Prostate gland (tissue), 2 donors: ENCODE measurements at places on chromosomes 12 and 14. TPM values are rescaled to one million over a fixed set of nuclear protein-coding genes. Genes with fewer than 3 reads are reported as not detected.

The FOXN4 gene
- 0.27 TPM for total RNA-seq

- DNase-seq, result no peak
- no peak overlapping the region for H3K27ac ChIP-seq
- no peaks in the 10 kb centered on the region for H3K4me1 ChIP-seq
- H3K27me3 ChIP-seq, result no peaks in the 10 kb centered on the region
- H3K36me3 ChIP-seq, result no peaks in the 10 kb centered on the region
Measured at GRCh38 chr14:69289811-69290520, 30.0 kb downstream of the GALNT16 start.

DNA sequence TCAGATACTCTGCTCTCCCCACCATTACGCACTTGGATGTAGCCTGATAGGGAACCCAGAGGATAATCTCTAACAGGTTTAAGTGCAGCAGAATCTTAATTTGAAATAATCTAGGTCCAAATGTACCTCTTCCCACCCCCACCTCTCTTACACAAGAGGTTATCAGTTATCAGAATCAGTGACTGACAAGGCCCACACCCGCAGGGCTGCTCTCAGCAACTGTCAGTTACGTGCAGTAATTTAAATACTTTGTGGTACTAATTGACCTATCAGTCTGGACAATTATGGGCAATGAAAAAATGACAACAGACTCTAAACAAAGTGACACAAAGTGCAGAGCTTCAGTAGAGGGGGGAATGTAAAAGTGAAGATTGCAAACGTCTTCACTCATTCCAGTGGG is 74.0 kb downstream of the CLIP1 start:
- no peaks in the 10 kb centered on the region for H3K4me1 ChIP-seq
- no peaks in the 10 kb centered on the region for H3K27me3 ChIP-seq
- no peak overlapping the region for H3K4me3 ChIP-seq
- no peaks in the 10 kb centered on the region for H3K36me3 ChIP-seq

DNA sequence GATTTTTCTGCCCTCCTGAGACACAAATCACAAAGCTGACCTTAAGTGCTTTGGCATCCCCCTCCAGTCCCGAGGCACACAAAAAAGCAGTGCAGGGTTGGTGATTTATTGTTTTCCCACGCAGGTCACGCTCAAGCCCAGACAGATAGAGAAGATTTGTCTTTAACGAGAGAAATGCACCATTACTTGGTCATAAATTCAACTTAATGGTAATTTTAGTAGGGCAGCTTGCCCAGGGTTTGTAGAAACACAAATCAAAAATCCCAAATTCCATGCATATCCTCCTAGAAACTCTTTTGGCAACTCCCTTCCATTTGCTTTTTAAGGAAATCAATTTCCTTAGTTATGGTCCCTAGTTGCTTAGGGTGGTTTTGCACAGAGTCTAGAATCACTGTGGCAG is 132.6 kb downstream of the IGF1 start:
- no peaks in the 10 kb centered on the region for H3K36me3 ChIP-seq
- H3K4me1 ChIP-seq, result no peaks in the 10 kb centered on the region
- no peaks in the 10 kb centered on the region for H3K27me3 ChIP-seq
- no peak overlapping the region for H3K27ac ChIP-seq
- DNase-seq, result no peak
- H3K4me3 ChIP-seq, result no peak overlapping the region

GRCh38 chr14:96417254-96417653 is 25.3 kb downstream of the AK7 start:
- H3K27ac ChIP-seq, result no peak overlapping the region
- H3K27me3 ChIP-seq, result no peaks in the 10 kb centered on the region
- no peak for DNase-seq
- no peak overlapping the region for H3K4me3 ChIP-seq
- no peaks in the 10 kb centered on the region for H3K4me1 ChIP-seq
- H3K36me3 ChIP-seq, result no peaks in the 10 kb centered on the region

- no peak overlapping the region for H3K27ac ChIP-seq
- H3K4me3 ChIP-seq, result no peak overlapping the region
- no peaks in the 10 kb centered on the region for H3K27me3 ChIP-seq
- no peaks in the 10 kb centered on the region for H3K4me1 ChIP-seq
Measured at GRCh38 chr14:79064214-79064613, 894.0 kb downstream of the NRXN3 start.

GRCh38 chr12:112844814-112845565 is 53.4 kb downstream of the RPH3A start:
- H3K27ac ChIP-seq, result no peak overlapping the region
- no peaks in the 10 kb centered on the region for H3K36me3 ChIP-seq
- DNase-seq, result no peak
- H3K4me1 ChIP-seq, result no peaks in the 10 kb centered on the region
- no peak overlapping the region for H3K4me3 ChIP-seq

The ACVR1B gene
- total RNA-seq, result 43.3 TPM

- H3K27ac ChIP-seq, result no peak overlapping the region
- no peaks in the 10 kb centered on the region for H3K4me1 ChIP-seq
- H3K4me3 ChIP-seq, result no peak overlapping the region
- H3K36me3 ChIP-seq, result no peaks in the 10 kb centered on the region
- no peak for DNase-seq
Measured at GRCh38 chr12:129496226-129496625, 407.6 kb downstream of the TMEM132D start.

- no peak overlapping the region for H3K27ac ChIP-seq
- no peaks in the 10 kb centered on the region for H3K27me3 ChIP-seq
- no peaks in the 10 kb centered on the region for H3K36me3 ChIP-seq
- peaks cover 4% of the 10 kb centered on the region for H3K4me1 ChIP-seq
- no peak overlapping the region for H3K4me3 ChIP-seq
Measured at GRCh38 chr12:47110011-47110541, 30.3 kb upstream of the AMIGO2 start.

DNA sequence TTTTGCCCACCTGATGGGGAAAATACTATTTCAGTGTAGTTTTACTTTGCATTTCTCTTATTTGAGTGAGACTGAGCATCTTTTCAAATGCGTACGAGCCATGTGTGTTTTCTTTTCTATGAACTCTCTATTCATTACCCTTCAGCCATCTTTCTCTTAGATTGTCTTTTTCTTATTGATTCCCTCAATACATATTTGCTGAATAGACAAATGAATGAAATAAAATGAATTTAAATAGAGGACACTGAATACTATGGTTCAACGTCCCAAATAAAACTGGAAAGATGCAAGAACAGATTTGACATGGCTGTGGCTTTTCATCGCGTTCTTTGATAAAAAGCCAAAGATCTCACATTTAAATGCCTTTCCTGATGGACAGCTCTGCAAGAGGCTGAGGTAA is 34.6 kb upstream of the RPH3A start:
- H3K36me3 ChIP-seq, result no peaks in the 10 kb centered on the region
- no peak overlapping the region for H3K4me3 ChIP-seq
- no peaks in the 10 kb centered on the region for H3K4me1 ChIP-seq
- H3K27ac ChIP-seq, result no peak overlapping the region
- H3K27me3 ChIP-seq, result no peaks in the 10 kb centered on the region

DNA sequence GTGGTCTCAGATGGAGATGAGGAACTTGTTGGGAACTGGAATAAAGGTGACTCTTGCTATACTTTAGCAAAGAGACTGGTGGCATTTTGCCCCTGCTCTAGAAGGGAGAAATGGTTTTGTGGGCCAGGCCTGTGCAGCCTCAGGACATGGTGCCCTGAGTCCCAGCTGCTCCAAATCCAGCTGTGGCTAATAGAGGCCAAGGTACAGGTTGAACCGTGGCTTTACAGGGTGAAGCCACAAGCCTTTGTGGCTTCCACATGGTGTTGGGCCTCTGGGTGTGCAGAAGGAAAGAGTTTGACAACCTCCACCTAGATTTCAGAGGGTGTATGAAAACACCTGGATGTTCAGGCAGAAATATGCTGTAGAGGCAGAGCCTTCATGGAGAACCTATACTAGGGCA is 586.0 kb downstream of the FLRT2 start:
- H3K36me3 ChIP-seq, result no peaks in the 10 kb centered on the region
- no peak overlapping the region for H3K27ac ChIP-seq
- H3K27me3 ChIP-seq, result no peaks in the 10 kb centered on the region
- DNase-seq, result no peak
- no peak overlapping the region for H3K4me3 ChIP-seq
- no peaks in the 10 kb centered on the region for H3K4me1 ChIP-seq

The HCAR1 gene
- 0.80 TPM for total RNA-seq

The CLEC1A gene
- total RNA-seq, result 1.5 TPM

The TSPAN19 gene
- 0.41 TPM for total RNA-seq

DNA sequence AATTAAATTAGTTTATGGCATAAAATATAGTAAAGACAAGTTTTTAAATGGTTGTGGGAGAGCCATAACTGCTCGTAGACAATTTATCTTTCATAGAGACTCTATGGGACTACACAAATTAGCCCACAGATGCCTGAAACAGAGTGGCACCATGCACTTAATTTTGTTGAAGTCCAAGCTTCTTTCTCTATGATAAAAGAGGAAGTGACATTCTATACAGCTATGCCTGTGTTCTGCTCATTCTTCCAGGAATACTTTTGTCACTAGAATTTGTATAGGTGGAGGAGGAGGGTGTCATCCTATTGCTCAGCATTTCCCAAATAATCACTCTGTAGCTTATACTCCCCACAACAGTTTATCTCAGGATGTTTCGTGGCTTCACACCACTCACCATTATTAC is 43.7 kb upstream of the KICS2 start:
- no peak overlapping the region for H3K27ac ChIP-seq
- H3K36me3 ChIP-seq, result no peaks in the 10 kb centered on the region
- H3K4me3 ChIP-seq, result no peak overlapping the region
- no peaks in the 10 kb centered on the region for H3K27me3 ChIP-seq
- no peaks in the 10 kb centered on the region for H3K4me1 ChIP-seq

DNA sequence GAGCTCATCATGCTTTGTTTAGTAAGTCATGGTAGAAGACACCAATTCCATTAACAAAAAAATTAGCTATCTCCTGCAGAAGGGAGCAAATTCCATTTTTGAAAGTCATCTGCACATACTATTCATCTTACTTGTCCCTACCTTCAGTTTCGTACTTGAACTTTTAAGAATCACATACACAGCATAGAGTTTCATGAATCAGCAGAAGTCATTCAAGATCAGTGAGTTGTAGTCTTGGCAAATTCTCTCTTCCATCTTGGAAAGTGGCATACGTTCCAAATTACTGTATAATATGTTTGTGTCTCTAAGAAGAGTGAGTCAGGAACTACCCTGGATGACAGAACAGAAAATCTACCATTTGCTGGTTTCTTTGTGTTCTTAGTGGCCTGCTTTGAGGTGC is 14.1 kb downstream of the VRK1 start:
- no peaks in the 10 kb centered on the region for H3K27me3 ChIP-seq
- H3K27ac ChIP-seq, result no peak overlapping the region
- no peak overlapping the region for H3K4me3 ChIP-seq
- H3K4me1 ChIP-seq, result no peaks in the 10 kb centered on the region

- DNase-seq, result no peak
- no peaks in the 10 kb centered on the region for H3K4me1 ChIP-seq
- H3K4me3 ChIP-seq, result no peak overlapping the region
- H3K27me3 ChIP-seq, result no peaks in the 10 kb centered on the region
Measured at GRCh38 chr12:122584177-122584863, 57.3 kb downstream of the KNTC1 start.

DNA sequence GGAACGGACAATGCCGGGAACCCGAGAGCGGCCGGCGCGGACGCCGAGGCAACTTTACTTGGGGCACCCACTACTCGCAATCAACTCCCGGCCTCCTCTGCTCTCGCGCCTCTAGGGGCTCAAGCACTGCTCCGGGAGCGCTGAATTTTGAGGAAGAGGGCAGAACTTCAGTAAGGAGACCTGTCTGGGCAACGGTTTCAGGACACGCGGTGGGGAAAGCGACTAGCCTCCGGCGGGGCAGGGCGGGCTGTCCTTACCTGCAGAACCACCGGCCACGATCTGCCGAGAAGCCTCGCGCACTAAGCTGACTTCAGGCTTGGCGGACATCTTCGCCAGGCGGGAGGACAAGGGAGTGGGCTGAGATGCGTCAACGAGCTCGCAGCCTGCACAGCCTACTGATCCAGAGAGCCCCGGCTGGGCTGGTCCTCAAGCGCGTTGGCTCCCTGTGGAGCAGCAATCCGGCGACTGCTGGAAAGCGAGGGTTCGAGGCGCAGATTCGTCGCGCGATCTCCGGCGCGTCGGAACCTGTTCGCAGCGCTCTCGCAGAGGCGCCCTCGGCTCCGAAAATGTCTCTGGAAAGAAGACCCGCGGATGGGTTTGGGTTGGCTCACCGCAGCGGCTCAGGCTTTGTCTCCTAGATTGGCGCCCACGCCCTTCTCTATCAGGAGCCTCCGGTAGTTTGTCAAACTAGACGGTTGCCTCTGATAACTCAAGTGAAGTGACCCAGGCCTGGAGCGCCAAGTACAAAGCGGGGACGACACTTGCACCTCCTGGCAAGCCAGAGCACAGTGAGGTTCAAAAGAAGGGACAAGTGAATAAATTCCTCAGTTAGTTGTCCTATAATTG is at the start of gene SLC25A21:
TSS of gene SLC25A21 (minus strand) at position 583 of the 846 bp plus-strand sequence.
- no peaks in the 10 kb centered on the region for H3K27me3 ChIP-seq
- H3K4me1 ChIP-seq, result no peaks in the 10 kb centered on the region
- peak; percentile 72 for DNase-seq
- peak within 1 kb of the TSS; percentile 62 for H3K4me3 ChIP-seq

DNA sequence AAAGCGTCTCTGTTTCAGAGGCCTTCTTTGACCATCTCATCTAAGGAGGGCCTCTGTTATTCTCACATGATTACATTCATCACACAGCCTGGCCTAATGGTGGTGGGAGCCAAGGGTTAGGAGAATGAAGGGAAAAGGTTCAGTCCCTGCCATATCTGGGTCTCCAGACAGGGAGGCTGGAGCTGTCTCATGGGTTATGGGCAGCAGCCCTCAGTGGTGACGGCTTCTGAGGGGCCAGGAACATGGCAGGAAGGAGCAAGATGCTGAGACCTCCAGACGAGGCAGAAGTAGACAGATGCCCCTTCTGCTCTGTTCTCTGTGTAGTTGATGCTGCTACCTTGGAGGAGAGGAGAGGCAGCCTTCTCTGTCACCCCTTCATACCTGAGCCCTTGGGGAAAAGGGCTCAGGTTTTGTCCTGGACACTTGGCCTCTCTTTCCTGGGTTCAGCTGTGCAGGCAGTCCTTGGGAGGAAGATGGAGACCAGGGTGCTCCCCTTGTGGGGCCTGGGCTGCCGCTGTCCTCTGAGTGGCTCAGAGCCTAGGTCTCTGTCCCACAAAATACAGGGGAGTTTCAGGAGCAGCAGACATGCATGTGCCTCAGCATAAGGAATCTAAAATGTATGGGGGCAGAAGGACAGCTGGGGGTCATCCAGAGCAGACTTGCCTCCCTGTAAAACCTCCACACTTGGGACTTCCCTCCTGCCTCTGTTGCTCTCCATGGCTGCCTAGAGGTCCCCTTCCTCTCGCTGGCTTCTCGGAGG is 3.6 kb downstream of the IFI27L2 start:
- DNase-seq, result no peak
- H3K36me3 ChIP-seq, result no peaks in the 10 kb centered on the region
- H3K27ac ChIP-seq, result no peak overlapping the region
- H3K27me3 ChIP-seq, result no peaks in the 10 kb centered on the region
- H3K4me1 ChIP-seq, result no peaks in the 10 kb centered on the region
